ENCODE measurements at places on chromosomes 4 and X. TPM values are rescaled to one million over a fixed set of nuclear protein-coding genes. Genes with fewer than 3 reads are reported as not detected.

DNA sequence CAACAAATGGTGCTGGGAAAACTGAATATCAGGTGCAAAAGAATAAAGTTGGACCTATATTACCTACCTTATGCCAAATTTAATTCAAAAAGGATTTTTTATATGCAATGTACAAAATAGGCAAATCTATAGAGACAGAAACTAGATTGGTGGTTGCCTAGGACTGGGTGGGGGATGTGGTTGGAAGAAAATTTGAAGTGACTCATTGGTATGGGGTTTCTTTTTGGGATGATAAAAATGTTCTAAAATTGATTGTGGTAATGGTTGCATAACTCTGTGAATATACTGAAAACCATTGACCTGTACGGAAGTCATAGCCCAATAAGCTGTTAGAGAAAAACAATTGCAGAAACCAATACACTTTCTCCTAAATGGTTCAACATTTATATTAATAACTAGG is 72.1 kb downstream of the COL4A5 start:
- no peaks in the 10 kb centered on the region for H3K27me3 ChIP-seq
- no peaks in the 10 kb centered on the region for H3K36me3 ChIP-seq
- no peak overlapping the region for H3K4me3 ChIP-seq
- no peak for DNase-seq
- H3K4me1 ChIP-seq: no peaks in the 10 kb centered on the region

- no peaks in the 10 kb centered on the region for H3K36me3 ChIP-seq
- H3K27me3 ChIP-seq: no peaks in the 10 kb centered on the region
- DNase-seq: no peak
- peaks cover 11% of the 10 kb centered on the region for H3K4me1 ChIP-seq
- no peak overlapping the region for H3K4me3 ChIP-seq
These were observed 41.2 kb downstream of the SH3RF1 start for GRCh38 chr4:169229571-169230028.

- no peak overlapping the region for H3K4me3 ChIP-seq
- H3K36me3 ChIP-seq: no peaks in the 10 kb centered on the region
- H3K4me1 ChIP-seq: no peaks in the 10 kb centered on the region
- no peak for DNase-seq
These were observed 1.1 kb upstream of the AVPR2 start for GRCh38 chrX:153903238-153903980.

DNA sequence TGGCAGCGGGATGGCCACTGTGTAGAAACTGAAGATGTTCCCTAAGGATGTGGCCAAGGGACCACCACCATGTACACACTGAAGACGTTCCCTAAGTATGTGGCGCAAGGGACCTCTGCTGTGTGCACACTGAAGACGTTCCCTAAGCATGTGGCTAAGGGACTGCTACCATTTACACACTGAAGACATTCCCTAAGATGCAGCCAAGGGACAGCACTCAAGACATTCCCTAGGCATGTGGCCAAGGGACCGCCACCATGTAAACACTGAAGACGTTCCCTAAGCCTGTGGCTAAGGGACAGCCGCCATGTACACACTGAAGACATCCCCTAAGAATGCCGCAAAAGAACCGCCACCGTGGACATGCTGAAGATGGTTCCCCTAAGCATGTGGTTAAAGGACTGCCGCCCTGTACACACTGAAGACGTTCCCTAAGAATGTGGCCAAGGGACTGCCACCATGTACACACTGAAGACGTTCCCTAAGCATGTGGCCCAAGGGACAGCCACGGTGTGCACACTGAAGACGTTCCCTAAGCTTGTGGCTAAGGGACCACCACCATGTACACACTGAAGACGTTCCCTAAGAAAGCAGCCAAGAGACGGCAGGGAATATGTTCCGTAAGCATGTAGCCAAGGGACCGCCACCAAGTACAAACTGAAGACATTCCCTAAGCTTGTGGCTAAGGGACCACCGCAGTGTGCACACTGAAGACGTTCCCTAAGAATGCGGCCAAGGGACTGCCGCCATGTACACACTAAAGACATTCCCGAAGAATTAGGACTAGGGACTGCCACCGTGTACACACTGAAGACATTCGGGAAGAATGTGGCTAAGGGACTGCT is 43.3 kb downstream of the DHRSX start:
- no peak overlapping the region for H3K4me3 ChIP-seq
- H3K27me3 ChIP-seq: no peaks in the 10 kb centered on the region
- no peaks in the 10 kb centered on the region for H3K36me3 ChIP-seq
- DNase-seq: no peak

DNA sequence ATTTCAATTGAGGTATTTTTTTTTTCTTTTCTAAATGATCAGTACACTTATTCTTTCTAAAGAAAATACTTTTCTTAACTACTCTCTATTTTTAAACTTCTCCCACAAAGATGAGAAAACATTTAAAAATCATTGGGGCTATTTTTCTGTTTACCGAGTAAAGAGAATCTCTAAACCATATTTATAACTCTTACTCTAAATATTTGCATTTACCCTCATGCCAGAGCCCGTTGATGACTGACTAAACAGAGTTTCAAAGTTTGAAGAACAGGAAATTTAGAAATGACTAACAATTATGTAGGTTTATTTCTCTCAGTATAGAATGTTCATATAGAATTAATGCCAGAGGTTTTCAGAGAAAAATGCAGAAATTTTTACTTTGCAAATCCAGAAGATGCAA is 2.7 kb upstream of the ALB start:
- H3K4me3 ChIP-seq: no peak overlapping the region
- DNase-seq: no peak
- H3K36me3 ChIP-seq: no peaks in the 10 kb centered on the region
- H3K27me3 ChIP-seq: no peaks in the 10 kb centered on the region

DNA sequence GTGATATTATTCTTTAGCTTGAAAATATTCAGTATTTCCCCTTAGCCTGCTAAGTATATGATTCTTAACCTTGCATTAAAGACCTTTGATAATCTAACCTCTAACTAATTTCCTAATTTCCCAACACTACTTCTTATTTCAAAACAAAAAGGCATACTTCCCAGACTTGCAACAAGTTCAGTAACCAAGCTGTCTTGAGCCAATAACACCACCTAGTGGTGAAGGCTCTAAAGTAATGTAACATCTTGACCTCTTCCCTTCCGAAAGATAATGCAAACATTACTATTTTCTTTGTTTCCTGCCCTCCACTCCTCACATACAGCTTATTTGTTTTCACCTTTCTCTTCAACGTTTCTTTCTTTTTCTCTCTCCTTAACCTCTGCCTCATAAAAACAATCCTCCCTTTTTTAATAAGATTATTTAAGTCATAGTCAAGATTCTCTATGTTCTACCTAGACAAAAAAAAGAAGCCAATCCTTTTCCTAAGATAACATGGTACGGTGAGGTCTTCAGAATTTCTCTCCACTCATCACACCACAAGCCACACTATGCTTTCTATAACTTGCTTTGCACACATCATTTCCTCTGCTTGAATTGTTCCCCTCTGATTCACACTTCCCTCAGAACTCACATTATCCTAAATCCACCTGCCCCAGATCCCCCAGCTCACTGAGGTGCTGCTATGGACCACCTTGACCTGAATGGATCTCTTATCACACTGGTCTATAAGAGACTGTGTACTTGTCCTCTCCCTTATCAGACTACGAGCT is 3.5 kb downstream of the FAT1 start:
- H3K4me3 ChIP-seq: no peak overlapping the region
- no peaks in the 10 kb centered on the region for H3K36me3 ChIP-seq

DNA sequence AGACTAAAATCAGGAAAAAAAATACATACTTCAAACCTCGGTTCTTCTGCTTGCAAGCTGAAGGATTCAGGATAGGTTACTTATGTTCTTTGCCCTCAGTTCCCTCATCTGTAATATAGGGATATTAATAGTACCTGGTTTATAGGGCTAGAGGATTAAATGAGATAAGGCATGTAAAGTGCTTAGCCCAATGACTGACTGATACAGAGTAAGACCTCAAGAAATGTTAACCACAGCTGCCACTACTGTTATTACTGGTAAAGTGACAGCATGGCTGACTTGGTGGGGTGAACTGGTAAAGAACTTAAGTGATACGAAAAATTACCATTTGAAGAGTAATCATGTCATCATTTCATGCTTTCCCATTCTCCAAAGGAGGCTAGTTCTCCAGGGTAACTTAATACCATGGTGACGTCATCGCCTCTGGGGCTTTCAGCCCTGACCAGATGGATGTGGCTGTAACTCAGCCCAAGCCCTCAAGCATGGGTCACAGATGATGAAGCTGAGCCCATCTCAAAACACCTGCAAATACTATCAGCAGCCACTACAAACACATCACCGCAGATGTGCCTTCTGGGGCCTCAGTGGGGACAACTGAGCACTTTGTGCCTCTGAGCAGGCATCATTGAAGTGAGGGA is 44.5 kb upstream of the SCML1 start:
- no peak overlapping the region for H3K4me3 ChIP-seq
- DNase-seq: no peak
- H3K27ac ChIP-seq: no peak overlapping the region
- H3K27me3 ChIP-seq: no peaks in the 10 kb centered on the region
- peaks cover 4% of the 10 kb centered on the region for H3K4me1 ChIP-seq

The RAI2 gene
- total RNA-seq: 0.38 TPM

The C4orf36 gene
- 1.3 TPM for total RNA-seq

The RAB33A gene
- not detected for total RNA-seq

The IL21 gene
- not detected for total RNA-seq

Data from esophagus squamous epithelium (tissue), 5 donors.